Activated CD4-positive, alpha-beta T cell treated with anti-CD3 and anti-CD28 coated beads for 36 hours (primary cell): ENCODE measurements at places on chromosomes 5 and 9. TPM values are rescaled to one million over a fixed set of nuclear protein-coding genes. Genes with fewer than 3 reads are reported as not detected.

The PCDHB12 gene
- total RNA-seq: not detected

The TMEM215 gene
- total RNA-seq: not detected

The PITX1 gene
- total RNA-seq: 0.18 TPM

The DMRT3 gene
- total RNA-seq: not detected

The PPP3R2 gene
- not detected for total RNA-seq

The WHRN gene
- total RNA-seq: 2.0 TPM

The BTNL9 gene
- total RNA-seq: not detected

The PLK2 gene
- total RNA-seq: 3.0 TPM

GRCh38 chr5:150055326-150056074 lies 30.9 kb downstream of the CSF1R start:
- no peaks in the 10 kb centered on the region for H3K4me1 ChIP-seq
- H3K36me3 ChIP-seq: peaks cover 28% of the 10 kb centered on the region
- no peaks in the 10 kb centered on the region for H3K27me3 ChIP-seq
- H3K27ac ChIP-seq: no peak overlapping the region

- DNase-seq: no peak
- H3K4me1 ChIP-seq: no peaks in the 10 kb centered on the region
- no peak overlapping the region for H3K4me3 ChIP-seq
- no peaks in the 10 kb centered on the region for H3K36me3 ChIP-seq
Measured at GRCh38 chr5:174046558-174046957, 1.1 kb downstream of the NSG2 start.

DNA sequence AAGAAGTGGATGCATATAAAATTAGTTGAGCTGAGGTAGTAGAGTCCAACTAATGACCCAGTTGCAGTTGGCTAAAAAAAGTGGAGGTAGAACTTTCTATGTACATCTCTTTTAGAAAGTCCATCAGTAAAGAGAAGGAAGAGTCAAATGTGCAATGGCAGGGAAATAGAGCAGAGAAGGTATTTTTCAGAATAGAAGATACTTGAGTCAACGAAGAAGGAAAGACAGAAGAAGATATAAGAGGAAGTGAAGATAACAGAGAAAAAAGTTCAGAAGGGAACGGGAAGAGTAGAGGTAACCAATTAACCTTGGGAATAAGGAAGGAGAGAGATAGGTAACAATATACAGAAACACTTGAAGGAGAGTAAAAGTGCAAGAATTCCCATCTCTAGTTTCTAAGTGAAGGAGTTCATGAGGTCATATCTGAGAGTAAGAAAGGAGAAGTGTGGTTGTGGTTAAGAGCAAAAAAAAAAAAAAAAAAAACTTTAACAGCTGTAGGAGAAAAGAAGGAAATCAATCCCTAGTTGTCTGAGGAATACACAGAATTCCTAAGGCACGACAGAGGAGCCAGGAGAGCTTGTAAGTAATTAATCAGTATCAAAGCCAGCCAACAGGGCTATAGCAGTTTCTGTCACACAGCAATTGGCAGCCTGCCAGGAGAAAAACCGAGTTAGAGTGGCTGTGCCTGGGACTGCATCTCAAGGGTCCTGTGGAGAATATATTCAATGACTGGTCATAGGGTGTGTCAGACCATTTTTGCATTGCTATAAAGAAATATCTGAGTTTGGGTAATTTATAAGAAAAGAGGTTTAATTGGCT lies 61.0 kb downstream of the ARL15 start:
- H3K27ac ChIP-seq: no peak overlapping the region
- H3K27me3 ChIP-seq: no peaks in the 10 kb centered on the region
- no peaks in the 10 kb centered on the region for H3K36me3 ChIP-seq
- peaks cover 9% of the 10 kb centered on the region for H3K4me1 ChIP-seq
- no peak overlapping the region for H3K4me3 ChIP-seq

DNA sequence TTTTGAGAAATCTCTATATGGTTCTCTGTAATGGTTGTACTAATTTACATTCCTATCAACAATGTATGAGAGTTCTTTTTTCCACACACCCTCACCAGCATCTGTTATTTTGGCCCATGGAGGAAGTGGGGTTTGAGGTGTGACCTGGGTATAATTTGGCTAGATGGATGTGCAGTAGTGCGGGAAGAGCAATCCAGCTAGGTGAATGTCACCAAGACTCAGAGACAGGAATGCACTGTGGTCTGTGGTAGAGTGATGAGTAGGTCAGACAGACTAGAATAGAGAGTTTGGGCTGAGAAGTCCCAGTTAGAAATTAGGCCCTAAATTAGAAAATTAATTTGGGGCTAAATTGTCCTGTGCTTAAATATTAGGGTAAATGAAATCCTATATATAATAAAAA lies 32.8 kb upstream of the PIP5K1B start:
- H3K36me3 ChIP-seq: no peaks in the 10 kb centered on the region
- no peak overlapping the region for H3K4me3 ChIP-seq
- H3K27ac ChIP-seq: no peak overlapping the region
- no peaks in the 10 kb centered on the region for H3K4me1 ChIP-seq
- no peak for DNase-seq
- peaks cover 15% of the 10 kb centered on the region for H3K27me3 ChIP-seq

- DNase-seq: no peak
- no peaks in the 10 kb centered on the region for H3K27me3 ChIP-seq
- H3K36me3 ChIP-seq: no peaks in the 10 kb centered on the region
- H3K27ac ChIP-seq: no peak overlapping the region
- no peaks in the 10 kb centered on the region for H3K4me1 ChIP-seq
Measured at GRCh38 chr9:25889661-25890060, 211.4 kb upstream of the TUSC1 start.

DNA sequence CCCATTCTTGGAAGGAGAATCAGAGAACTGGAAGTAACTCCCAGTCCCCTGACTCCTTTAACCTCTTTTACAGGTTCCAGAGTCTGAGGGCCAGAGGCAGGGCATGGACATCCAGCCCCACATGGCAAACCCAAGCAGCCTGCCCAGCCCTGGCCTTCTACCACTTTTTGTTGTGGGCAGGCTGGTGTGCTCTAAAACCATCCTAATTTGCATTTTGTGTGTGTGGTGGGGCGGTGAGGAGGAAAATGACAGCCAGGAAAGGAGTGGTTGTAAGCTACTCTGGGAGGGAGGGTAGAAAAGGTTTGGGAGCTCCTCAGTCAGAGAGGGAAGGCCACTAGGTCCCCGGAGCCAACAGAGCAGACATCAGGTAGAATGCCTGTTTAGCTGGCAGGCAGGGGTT lies 90.6 kb downstream of the PSD2 start:
- no peak for DNase-seq
- H3K27me3 ChIP-seq: no peaks in the 10 kb centered on the region
- H3K4me1 ChIP-seq: no peaks in the 10 kb centered on the region
- H3K36me3 ChIP-seq: no peaks in the 10 kb centered on the region

- H3K4me1 ChIP-seq: no peaks in the 10 kb centered on the region
- no peak overlapping the region for H3K27ac ChIP-seq
- peaks cover 3% of the 10 kb centered on the region for H3K36me3 ChIP-seq
- no peaks in the 10 kb centered on the region for H3K27me3 ChIP-seq
- no peak for DNase-seq
Measured at GRCh38 chr5:53934151-53934820, 373.8 kb downstream of the NDUFS4 start.

- no peaks in the 10 kb centered on the region for H3K27me3 ChIP-seq
- H3K4me1 ChIP-seq: no peaks in the 10 kb centered on the region
- no peaks in the 10 kb centered on the region for H3K36me3 ChIP-seq
- no peak for DNase-seq
Measured at GRCh38 chr9:119884438-119884837, 515.2 kb upstream of the BRINP1 start.

DNA sequence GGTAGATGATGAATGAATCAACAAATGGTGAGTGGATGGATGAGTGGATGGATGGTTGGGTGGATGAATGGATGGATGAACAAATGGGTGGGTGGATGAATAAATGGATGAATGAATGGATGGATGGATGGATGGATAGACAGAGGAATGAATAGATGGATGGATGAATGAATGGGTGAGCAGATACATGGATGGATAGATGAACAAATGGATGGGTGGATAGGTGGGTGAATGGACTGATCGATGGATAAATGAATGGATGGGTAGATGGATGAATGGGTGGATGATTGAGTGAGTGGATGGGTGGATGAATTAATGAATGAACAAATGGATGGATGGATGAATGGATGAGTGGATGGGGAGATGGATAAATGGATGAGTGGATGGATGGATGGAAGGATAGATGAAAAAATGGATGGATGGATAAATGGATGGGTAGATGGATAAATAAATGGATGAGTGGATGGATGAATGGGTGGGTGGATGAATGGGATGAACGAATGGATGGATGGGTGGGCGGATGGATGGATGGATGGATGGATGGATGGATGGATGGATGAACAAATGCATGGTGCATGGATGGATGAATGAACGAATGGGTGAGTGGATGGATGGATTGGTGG lies 85.7 kb downstream of the PHF2 start:
- no peak overlapping the region for H3K4me3 ChIP-seq
- DNase-seq: no peak
- H3K27me3 ChIP-seq: no peaks in the 10 kb centered on the region
- H3K4me1 ChIP-seq: no peaks in the 10 kb centered on the region
- no peak overlapping the region for H3K27ac ChIP-seq

- no peaks in the 10 kb centered on the region for H3K27me3 ChIP-seq
- H3K36me3 ChIP-seq: no peaks in the 10 kb centered on the region
- H3K27ac ChIP-seq: no peak overlapping the region
- H3K4me1 ChIP-seq: no peaks in the 10 kb centered on the region
- H3K4me3 ChIP-seq: no peak overlapping the region
Measured at GRCh38 chr5:121019734-121020133, 555.6 kb downstream of the PRR16 start.

- H3K27ac ChIP-seq: no peak overlapping the region
- H3K4me1 ChIP-seq: no peaks in the 10 kb centered on the region
- no peak for DNase-seq
- no peaks in the 10 kb centered on the region for H3K27me3 ChIP-seq
- H3K36me3 ChIP-seq: no peaks in the 10 kb centered on the region
- no peak overlapping the region for H3K4me3 ChIP-seq
Measured at GRCh38 chr5:93145767-93146166, 435.3 kb downstream of the NR2F1-AS1 start.
